ENCODE measurements at places on chromosomes 13 and 19. TPM values are rescaled to one million over a fixed set of nuclear protein-coding genes. Genes with fewer than 3 reads are reported as not detected.

ARRDC5 gene
- 4.0 TPM for total RNA-seq

AP2A1 gene
- 51.5 TPM for total RNA-seq

DNA sequence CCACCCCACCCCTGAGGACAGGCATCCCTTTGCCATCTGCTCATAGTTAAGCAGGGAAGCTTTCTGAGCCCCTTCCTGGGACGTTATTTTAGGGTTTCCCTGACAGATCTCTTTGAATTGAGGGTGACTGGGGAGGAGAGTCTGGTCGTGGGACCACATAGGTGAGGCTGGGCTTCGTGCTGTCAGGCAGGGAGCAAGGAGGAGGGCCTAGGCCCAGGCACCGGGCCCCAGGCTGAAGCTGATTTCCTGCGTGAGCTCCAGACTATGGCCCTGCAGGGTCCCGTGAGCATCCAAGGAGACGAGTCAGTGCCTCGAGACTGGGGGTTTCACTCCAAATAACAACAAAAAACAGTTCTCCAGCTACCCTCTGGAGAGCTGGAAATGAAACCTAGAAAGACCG lies 60.4 kb downstream of the MYO9B start:
- no peak for DNase-seq
- peak overlapping the region; percentile 57 for H3K27ac ChIP-seq
- H3K27me3 ChIP-seq: no peaks in the 10 kb centered on the region
- H3K36me3 ChIP-seq: no peaks in the 10 kb centered on the region
- peaks cover 3% of the 10 kb centered on the region for H3K4me1 ChIP-seq

- peak overlapping the region; percentile 92 for H3K27ac ChIP-seq
- H3K4me3 ChIP-seq: peak overlapping the region; percentile 76
- H3K36me3 ChIP-seq: peaks cover 13% of the 10 kb centered on the region
- H3K4me1 ChIP-seq: peaks cover 49% of the 10 kb centered on the region
Observed at GRCh38 chr13:30744681-30745077, 9.3 kb downstream of the ALOX5AP start.

GRCh38 chr19:38640368-38640767 lies 7.1 kb upstream of the ACTN4 start:
- no peak overlapping the region for H3K4me3 ChIP-seq
- no peaks in the 10 kb centered on the region for H3K27me3 ChIP-seq
- no peak overlapping the region for H3K27ac ChIP-seq
- no peaks in the 10 kb centered on the region for H3K36me3 ChIP-seq
- DNase-seq: no peak

DNA sequence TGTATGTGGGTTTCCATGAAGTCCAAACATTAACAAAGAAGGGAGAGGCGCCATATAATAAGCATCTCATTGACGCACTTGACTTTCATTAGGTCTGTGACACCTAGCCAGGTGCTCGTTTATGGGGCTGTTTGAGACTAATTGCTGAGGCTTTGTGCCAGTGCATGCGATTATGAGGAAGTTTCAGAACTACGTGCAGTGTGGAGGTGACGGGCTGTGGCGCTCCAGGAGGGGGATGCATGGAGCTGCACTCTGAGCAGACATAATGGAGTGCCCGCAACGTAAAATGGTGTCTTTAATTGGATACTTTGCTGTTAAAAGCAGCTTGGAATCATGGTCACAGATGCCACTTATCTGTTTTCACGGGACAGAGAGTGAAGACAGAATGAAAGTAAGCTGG lies 223.2 kb downstream of the FGF9 start:
- no peaks in the 10 kb centered on the region for H3K27me3 ChIP-seq
- DNase-seq: no peak
